SK-N-SH (cell line): ENCODE measurements at places on chromosomes 13 and 19. TPM values are rescaled to one million over a fixed set of nuclear protein-coding genes. Genes with fewer than 3 reads are reported as not detected.
A peak's percentile ranks its signal among the peaks of the same experiment; 100 is the strongest.

DNA sequence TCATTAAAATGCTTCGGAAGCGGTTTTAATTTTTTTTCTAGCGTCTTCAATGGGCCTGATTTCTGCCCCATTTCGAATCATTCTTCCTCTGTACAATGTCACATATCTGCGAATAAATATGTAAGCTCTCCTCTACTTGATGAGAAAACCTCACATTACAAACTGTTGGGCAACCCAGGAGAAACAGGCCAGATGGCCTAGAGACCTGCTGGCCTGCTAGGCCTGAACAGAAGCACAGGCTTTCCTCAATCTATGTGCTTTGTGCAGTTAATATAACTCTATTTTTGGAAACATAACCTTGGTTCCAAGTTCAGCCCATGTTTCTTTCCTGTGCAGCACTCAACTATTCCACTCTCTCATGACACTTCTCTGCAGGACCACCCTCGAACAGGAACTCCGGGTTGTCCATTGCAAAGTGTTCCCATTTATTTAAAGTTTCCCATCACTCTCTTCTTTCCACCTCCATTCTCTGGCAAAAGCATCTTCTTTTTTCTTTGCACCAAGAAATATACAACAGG lies 42.0 kb downstream of the DCLK1 start:
- no peaks in the 10 kb centered on the region for H3K36me3 ChIP-seq
- no peak overlapping the region for H3K4me3 ChIP-seq
- no peak for DNase-seq
- peaks cover 8% of the 10 kb centered on the region; the same call in 1 of the 2 replicates for H3K4me1 ChIP-seq

GRCh38 chr13:79525064-79525857 lies 44.3 kb downstream of the NDFIP2 start:
- no peak overlapping the region for H3K4me3 ChIP-seq
- no peaks in the 10 kb centered on the region for H3K27me3 ChIP-seq
- no peak overlapping the region for H3K27ac ChIP-seq
- H3K4me1 ChIP-seq = no peaks in the 10 kb centered on the region
- DNase-seq = no peak

GRCh38 chr19:2192862-2193261 lies 29.1 kb downstream of the DOT1L start:
- no peak overlapping the region for H3K4me3 ChIP-seq
- H3K4me1 ChIP-seq = no peaks in the 10 kb centered on the region
- no peak overlapping the region for H3K27ac ChIP-seq
- no peak for DNase-seq
- peaks cover 40% of the 10 kb centered on the region; the same call in 1 of the 2 replicates for H3K36me3 ChIP-seq

DNA sequence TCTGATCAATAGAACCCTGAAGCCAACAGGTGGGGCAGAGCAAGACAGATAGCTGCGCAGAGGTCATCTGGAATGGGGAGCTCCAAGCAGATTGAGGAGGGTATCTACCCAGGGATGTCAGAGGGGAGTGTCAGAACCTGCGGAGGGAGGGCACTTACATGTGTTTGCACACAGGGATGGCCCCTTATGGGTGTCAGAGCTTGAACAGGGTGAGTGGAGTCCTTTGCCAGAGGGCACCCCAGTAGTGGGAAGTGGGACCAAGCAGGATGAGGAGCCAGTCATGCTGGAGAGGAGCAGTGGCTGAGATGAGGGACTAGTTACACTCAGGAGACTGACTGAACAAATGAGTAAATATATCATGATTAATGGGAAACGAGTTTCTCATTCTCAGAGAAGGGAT lies 17.0 kb upstream of the SIGLEC14 start:
- no peaks in the 10 kb centered on the region for H3K36me3 ChIP-seq
- no peak for DNase-seq
- peaks cover 12% of the 10 kb centered on the region; the same call in 1 of the 2 replicates for H3K27me3 ChIP-seq
- H3K4me3 ChIP-seq = no peak overlapping the region
- no peaks in the 10 kb centered on the region for H3K4me1 ChIP-seq
- no peak overlapping the region for H3K27ac ChIP-seq

GRCh38 chr19:38900202-38900629 lies 447 bp downstream of the NFKBIB start:
- H3K4me3 ChIP-seq = peak overlapping the region; percentile 66
- peak overlapping the region; percentile 77 for H3K27ac ChIP-seq

- no peaks in the 10 kb centered on the region for H3K36me3 ChIP-seq
- H3K4me1 ChIP-seq = no peaks in the 10 kb centered on the region
- no peak for DNase-seq
- no peak overlapping the region for H3K27ac ChIP-seq
Measured at GRCh38 chr13:79496188-79496587, 15.2 kb downstream of the NDFIP2 start.

The TUBB4A gene
- polyA plus RNA-seq = 2.3 and 4.5 TPM in 2 replicates

The ZNF625 gene
- polyA plus RNA-seq = 1.9 and 2.3 TPM in 2 replicates
